ACHN (cell line): ENCODE measurements at places on chromosomes 4 and X.

DNA sequence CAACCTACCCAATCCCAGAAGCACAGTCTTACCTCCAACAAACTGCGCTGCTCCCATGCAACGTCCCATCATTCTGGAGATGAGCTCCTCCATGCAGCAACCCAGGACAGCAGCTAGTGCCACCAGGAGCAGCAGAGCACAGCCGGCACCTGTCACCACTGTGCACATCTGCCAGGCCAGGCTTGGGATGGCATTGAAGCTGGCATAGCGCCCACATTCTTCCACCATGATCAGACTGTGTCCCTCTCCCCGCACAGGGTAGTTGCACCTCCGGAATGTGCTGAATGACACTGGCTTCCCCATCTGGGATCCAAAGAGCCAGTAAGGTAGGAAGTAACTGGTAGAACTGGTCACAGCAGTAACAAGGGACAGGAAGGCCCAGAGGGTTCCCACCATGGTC, 8.8 kb downstream of the LHFPL1 start:
- no peak for DNase-seq

GRCh38 chrX:130267956-130268448, 697 bp downstream of the ZNF280C start:
- no peak for DNase-seq

DNA sequence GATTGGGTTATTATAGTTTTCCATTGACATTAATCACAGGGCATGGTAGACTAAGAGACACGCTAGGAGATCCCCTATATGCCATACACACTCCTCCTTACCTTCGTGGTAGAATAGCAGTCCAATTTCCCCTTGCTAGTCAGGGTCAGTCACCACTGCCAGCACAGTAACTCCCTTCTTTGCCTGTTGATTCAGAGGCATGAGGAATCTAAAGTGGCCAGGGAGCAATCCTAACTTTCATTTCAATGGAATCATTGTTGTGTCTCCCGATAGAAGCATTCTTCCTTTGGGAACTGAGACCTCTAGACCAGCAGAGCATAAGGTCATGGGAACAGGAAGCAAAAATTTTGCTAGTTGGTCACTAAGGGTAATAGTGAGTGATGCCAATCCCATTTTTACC, 51.1 kb downstream of the COL25A1 start:
- no peak for DNase-seq

- no peak for DNase-seq
Measured at GRCh38 chrX:150696331-150696730, 3.1 kb downstream of the MTMR1 start.

GRCh38 chr4:2712261-2712842, 43.8 kb downstream of the TNIP2 start:
- peak; percentile 24 for DNase-seq

- no peak for DNase-seq
Measured at GRCh38 chrX:71629467-71629866, 11.2 kb upstream of the CXCR3 start.

GRCh38 chrX:106791495-106791894, 11.0 kb upstream of the TBC1D8B start:
- DNase-seq = peak; percentile 9

GRCh38 chrX:86604607-86605006, 456.4 kb downstream of the DACH2 start:
- DNase-seq = peak; percentile 0

DNA sequence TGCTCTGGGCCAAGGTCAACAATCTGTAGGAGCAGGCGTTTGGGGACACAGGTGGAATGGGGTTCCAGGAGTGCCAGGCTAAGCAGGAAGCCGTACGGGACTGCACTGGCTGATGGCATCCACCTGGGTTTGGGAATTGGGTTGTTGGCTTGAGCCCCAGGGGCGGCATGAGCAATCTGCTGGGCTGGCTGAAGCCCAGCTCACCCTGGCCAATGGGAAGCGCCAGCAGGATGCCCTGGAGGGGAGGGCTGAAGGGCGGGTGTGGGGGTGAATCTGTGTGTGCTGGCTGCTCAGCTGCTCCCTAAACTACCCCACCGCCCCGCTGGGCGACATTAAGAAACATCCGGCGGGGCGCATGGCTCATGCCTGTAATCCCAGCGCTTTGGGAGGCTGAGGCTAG, 8.9 kb upstream of the RGS12 start:
- peak; percentile 31 for DNase-seq

DNA sequence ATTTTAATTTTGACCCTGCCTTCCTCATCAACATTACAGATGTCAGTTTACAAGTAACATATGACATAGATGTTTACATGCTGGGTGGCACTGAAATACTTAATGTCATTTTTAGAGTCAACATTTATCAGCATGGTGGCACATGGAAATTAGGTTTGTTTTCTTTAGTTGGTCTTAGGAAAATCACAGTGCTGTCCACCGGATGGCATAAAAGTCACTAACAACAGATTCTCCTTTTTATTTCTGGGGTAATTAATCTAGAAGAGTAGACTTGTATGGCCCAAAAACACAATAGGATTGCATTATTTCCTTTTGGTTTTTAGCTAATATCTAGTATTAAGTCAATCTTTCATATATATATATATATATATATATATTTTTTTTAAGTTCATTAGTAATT, 88.6 kb upstream of the HHIP start:
- no peak for DNase-seq

DNA sequence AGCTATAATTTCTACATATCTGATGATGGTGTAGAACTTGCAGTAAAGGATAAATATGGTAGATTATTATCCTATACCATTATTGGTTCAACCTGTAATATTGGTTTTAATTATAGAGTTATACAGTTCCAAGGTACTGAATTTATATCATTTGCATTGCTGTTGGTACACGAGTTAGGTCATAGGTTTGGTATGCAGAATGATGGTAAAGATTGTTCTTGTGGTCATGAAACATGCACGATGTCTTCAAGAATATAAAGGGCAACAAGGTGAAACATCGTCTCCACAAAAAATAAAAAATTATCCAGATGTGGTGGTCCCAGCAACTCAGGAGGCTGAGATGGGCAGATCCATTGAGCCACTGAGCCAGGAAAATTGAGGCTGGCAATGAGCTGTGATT, 99.6 kb downstream of the ADAM29 start:
- DNase-seq = no peak

- DNase-seq = no peak
Measured at GRCh38 chrX:23887451-23887850, 20.3 kb downstream of the APOO start.

DNA sequence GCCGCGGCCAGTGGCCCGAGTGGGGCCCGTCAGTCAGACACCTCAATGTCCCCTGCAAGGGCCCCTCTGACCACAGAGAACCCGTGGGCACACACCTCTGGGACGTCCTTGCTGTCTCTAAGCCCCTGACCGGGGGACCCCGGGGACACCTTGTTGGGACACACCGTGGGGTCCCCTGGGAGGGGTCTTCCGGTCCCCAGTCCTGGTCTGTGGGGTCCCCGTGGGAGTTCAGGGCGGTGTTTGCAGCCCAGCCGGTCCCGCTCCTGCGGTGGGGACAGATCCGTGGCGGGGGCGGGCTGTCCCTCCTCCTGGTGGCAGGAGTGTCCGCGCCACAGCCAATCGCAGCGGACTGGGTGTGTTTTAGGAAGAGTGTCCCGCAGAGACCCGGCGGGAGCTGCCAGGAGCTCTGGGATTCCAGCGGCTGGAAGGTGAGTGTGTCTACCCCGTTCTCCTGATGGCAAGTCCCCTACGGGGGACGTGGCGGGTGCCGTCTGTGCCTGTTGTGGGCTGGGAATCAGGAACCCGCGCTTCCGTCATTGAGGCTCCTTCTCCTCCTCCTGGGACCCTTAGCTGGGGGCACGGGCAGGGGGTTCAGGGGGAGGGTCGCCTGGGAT, 5.1 kb upstream of the PLCXD1 start:
- DNase-seq = peak; percentile 14

DNA sequence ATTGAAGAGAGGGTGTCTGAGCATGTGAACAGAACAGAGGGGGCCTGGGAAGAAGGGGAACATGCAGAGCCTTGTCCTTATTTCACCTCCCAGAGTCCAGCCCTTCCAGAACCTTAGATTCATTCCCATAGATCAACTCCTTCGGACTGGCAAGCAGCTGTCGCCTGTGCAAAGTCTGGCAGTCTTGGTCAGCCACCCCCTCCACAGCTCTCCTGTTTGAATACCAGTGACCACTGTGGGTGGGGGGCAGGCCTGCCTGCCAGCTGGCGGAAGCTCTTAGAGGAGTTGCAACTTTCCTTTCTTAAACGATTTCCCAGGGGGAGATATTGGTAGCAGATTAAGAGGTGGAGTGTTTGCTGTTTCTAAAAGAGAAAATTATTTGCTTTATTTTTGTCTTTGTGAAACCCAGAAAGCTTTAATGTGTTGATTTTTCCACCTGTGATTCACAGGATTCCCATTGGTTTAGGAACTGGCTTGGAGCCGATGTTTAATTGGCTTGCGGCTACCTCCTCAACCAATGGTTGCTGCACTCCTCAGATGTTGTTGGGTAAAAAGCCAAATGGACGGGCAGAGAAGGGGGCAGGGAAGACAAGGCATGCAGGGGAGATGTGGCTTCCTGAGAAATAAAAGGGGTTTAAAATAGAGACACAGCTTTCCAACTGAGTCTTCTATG, 62.2 kb upstream of the PRPS1 start:
- peak; percentile 77 for DNase-seq

DNA sequence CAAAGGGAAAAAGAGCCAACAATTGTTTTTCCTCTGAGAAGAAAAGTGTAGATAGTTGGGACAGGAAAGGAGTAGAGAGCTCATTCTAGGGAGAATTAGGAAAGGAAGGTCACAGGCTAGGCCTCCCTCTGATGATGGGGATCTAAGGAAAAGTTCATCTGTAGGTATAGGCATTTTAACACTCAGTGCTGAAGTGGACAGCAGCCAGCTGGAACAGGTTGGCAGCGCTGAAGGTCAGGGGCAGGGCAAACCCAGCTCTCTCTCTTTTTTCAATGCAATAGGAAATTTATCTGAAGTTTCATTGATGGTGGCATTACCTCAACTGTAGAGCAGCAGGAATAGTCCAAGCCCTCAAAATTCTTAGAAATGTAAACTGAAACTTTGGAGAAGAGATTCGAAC, 98.5 kb upstream of the ETNPPL start:
- peak; percentile 3 for DNase-seq

DNA sequence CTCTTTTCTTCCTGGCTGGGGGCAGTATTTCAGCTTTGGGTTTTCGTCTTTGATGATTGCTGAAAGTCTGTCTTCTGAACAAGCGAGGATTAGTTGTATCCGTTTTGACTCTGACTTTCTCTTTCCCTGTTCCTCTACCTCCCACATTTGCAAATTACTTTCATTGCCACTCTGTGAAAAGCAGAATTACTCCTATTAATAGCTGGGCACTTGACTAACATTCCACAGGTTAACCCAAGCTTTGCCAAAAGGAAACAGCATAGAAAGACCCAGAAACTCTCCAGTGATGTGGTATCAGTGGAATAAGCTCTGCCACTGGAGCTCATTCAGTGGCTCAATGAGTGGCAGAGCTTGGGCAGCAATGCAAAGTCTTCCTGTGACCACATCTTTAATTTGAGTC, 238.9 kb downstream of the PALLD start:
- DNase-seq = no peak

DNA sequence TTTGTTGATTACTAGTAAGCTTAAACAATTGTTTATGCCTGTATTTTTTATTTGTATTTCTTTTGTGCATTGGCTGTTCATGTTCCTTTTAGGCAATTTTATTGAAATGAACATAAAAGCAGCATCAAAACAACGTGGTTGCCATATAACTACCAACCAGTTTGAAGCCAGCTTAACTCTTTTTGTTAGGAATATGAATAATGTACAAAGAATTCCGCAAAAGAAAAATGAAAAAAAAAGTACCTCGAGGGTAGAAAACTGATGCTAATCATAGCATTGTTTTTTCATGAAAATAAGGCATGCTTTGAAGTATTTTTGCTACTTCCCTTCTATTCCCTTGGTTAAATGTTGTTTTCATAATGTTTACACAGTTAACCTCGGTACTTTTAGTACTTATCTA, 1024.0 kb upstream of the SLIT2 start:
- DNase-seq = no peak

GRCh38 chr4:82043809-82044137, 330.0 kb downstream of the HNRNPD start:
- no peak for DNase-seq

DNA sequence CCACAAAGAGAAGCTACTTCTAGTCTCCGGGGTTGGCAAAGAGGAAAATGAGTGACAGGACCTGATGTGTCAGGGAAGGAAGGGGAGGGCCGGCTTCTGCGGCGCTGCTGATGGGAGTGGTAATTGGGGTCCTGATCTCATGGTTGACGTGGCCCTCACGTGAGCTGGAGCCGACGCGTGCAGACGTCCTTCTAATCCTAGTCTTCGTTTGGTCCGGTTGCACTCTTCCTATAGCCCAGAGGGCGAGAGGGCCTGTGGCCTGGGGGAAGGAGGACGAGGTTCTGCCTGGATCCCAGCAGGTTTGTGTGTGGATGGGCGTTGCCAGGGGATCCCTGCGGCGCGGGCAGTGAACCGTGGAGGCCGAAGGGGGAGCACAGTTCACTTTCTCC, at the start of gene ARMCX1:
TSS of gene ARMCX1 (plus strand) at position 186 of the 389 bp plus-strand sequence. CDS start 2,384 bp downstream, outside the sequence.
- peak; percentile 42 for DNase-seq

GRCh38 chr4:33107814-33108213, 2387.6 kb downstream of the PCDH7 start:
- DNase-seq = no peak
